Effector CD8-positive, alpha-beta T cell (primary cell): ENCODE measurements at places on chromosomes 3 and 15.

GRCh38 chr3:159910991-159911663, 77.5 kb upstream of the IL12A start:
- no peak for DNase-seq

GRCh38 chr3:114519415-114519814, 225.6 kb downstream of the TIGIT start:
- DNase-seq, result no peak

DNA sequence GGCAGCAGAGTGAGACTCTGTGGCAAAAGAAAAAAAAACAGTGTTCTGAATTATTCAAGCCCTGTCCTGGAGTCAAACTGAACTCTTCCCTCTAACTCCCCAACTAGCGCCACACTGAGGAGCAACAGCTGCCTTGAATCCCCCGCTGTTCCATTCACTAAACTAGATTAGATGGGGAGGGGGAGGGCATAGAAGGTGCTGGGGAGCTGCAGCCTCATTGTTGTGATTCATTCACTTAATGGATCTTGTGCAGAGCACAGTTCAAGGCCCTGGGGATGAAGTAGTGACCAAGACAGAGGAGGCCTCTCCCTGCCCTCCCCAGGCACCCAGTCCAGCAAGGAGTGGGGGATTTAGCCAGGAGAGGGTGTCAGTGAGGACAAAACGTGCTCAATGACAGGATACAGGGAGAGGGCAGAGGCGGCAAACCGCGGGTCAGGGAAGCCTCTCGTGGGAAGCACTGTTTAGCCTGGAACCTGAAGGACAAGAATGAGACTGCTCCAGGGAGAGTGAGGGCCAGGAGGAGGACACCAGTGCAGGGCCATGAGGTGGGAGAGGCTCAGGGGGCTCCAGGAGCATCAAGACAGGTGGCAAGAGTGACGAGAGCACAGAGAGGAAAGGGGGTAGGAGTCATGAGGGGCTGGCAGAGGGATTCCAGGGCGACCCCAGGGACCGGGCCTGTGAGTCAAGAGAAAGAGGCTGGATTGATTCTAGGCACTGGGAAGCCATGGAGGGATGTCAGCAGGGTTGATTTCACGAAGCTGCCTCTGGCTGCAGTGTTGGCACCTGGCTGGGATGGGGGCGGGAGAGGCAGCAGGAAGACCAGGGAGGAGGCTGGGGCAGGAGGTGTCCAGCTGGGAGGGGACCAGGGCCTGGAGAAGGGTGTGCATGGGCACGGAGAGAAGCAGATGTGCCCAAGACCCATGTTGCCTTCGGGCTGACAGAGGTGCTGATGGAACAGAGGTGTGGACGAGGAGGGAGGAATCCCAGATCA, 31.4 kb downstream of the ALS2CL start:
- DNase-seq, result no peak

DNA sequence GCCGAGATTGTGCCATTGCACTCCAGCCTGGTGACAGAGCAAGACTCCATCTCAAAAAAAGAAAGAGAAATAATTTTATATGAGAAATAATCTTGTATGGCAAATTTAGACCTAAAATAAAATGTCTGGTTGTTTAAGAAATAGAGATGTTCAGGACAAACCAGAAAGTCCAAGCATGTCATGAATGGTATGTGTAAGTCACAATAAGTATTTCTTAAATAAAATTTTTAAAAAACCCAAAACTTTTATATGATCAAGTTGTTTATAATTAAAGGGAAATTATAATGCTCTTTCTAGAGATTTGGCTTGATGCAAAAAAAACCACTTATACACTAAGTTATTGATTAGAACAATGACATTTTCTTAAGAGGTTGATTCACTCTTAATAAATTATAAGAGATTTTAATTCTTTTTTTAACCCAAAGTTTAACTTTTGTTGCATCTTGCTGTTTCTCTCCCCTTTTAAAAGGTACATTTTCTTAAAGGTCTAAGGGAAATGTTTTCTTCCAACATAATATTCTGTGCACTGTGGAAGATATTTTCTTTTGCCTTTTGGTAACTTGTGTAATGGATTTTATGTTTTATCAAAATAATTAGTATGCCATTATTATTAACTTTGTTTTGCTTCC, 105.7 kb downstream of the RTP4 start:
- no peak for DNase-seq

DNA sequence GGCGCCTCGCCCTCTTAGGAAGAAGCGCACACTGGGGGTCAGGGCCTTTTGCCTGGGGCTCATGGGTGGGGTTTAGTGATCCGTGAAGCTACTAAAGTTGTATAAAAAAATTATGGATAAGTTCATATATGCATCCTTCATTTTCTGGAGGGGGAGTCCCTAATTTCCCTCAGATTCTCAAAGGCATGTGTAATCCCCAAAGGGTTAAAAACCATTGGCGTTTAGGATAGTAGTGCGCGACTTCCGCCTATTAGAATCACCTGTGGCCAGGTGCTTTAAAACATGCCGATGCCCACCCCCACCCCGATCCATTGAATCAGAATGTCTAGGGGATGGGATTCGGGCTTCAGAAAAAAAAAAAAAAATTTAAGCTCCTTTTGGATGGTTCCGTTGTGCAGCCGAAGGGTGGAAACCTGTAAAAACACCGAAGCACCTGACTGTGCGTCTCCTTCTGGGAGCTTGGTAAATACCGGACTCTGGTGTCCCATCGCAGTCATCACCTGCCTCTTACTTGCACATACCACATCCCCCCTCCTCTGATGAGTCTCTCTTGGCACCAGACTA, 570 bp downstream of the APH1B start:
- no peak for DNase-seq
